CD8-positive, alpha-beta memory T cell (primary cell): ENCODE measurements at places on chromosomes 16 and 17.

DNA sequence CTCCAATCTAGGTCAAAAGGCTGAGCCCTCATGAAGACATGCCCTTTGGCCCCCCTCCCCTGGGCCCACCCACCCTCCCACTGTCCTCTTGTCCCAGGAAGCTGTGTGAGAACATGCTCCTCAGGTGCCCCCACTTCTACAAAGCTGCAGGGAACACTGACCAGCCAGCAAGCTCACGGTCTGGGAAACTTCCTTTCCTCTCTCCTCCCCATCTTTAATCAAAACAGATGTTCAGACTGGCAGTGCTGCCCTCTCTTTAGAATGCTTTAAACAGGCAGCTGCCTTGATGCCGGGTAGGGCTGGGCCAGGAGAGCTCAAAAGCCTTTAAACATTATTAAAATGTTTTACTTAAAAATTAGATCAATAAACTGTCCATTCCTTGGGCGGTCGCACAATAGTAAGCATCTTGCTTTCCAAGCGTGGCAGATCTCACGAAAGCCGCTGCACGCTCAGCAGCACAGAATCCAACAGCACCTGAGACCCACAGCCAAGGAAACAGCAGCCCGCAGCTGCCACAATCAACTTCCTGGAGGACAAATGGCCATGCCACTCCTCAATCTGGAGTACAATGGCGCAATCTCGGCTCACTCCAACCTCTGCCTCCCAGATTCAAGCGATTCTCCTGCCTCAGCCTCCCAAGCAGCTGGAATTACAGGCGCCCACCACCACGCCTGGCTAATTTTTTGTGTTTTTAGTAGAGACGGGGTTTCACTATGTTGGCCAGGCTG lies 399.2 kb downstream of the SLC39A11 start:
- DNase-seq: no peak

DNA sequence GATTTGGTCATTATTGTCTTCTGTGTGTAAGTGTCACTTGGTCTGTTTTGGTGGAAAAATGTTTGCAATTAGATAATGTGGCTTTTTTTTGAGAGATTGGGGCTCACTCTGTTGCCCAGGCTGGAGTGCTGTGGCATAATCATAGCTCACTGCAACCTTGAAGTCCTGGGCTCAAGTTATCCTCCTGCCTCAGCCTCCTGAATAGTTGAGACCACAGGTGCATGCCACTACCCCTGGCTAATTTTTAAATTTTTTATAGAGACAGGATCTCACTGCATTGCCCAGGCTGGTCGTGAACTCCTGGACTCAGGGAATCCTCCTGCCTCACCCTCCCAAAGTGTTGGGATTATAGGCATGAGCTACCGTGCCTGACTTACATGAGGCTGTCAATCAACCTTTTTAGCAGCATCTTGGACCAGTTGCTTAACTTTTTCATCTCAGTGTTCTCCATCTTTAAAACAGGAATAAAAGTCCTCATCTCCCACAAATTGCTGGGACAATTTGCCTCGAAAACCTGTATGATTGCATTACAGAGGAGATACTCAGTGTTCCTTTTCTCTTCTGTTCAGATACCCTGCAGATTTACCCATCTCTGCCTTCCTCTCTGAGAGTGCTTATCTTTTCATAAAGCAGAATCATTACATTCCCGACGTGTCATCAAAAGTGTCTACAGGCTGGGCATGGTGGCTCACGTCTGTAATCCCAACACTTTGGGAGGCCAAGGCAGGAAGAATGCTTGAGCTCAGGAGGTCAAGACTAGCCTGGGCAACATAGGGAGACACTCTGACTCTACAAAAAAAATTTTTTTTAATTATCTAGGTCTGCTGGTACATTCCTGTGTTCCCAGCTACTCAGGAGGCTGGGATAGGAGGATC lies 19.1 kb downstream of the ACSF2 start:
- no peak for DNase-seq

DNA sequence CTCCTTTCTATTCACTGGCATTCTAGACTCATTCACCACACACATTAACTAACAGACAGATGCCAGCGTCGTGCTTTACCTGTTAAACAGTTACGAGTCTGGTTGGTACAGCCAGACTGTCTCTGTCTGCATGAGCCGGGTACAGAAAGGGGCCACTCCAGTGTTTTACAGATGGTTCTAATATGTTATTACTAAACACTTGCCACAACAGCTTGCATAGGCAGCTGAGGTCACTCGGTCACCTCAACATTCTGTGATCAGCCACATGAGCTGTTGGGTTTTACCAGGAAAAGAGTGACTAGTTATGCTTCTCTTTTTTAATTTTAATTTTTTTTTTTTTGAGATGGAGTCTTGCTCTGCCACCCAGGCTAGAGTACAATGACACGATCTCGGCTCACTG lies 25.2 kb downstream of the CD300A start:
- no peak for DNase-seq

- peak; percentile 81 for DNase-seq
Measured at GRCh38 chr17:39926588-39927100, 757 bp downstream of the ORMDL3 start.

GRCh38 chr17:82117139-82118090 lies 19.4 kb upstream of the FASN start:
- no peak for DNase-seq

DNA sequence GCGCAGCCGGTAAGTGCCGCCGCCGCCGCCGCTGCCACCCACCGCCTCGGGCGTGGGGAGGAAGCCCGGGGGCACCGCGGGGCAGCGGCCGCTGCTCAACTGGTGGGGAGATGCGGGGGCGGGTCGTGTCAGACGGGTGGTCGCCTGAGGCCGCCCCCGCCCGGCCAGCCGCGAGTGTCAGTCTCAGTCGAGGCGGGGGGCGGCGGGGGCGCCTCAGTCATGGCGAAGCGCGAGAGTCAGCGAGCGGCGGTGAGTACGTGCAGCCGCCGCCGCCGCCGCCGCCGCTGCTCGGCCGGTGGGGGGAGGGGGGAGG lies 76.2 kb downstream of the CHD9 start:
- DNase-seq: no peak

GRCh38 chr17:17116406-17116805 lies 74.1 kb downstream of the MPRIP start:
- no peak for DNase-seq
